ENCODE measurements at places on chromosomes 1 and 21.

DNA sequence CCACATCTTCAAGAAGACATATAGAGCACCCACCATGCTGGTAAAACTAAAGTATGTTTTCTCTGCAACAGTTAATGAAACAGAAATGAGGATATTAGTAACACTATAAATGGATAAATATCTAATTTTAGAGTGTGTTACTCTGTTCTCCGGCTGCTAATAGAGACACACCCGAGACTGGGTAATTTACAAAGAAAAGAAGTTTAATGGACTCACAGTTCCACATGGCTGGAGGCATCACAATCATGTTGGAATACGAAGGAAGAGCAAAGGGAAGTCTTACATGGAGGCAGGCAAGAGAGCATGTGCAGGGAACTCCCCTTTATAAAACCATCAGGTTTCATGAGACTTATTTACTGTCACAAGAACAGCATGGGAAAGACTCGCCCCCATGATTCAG lies 287.2 kb downstream of the SRGAP2C start:
- DNase-seq = no peak

DNA sequence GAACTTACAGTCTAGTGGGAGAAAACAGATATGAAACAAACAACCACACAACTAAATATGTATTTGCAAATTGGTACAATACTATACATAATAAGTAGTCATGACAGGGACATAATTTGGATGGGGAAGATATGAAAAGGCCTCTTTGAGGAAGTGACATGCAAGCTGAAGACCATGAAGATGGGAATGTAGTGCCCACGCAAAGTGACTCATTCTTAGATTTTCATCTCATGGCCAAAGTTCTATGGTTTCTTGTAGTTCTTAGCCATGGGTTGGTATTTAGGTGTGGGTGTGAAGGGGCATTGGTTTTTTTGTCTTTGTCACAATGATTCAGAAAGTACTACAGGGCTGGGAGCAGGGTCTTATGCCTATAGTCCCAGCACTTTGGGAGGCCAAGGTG lies 105.4 kb upstream of the FAM78B start:
- DNase-seq = no peak

DNA sequence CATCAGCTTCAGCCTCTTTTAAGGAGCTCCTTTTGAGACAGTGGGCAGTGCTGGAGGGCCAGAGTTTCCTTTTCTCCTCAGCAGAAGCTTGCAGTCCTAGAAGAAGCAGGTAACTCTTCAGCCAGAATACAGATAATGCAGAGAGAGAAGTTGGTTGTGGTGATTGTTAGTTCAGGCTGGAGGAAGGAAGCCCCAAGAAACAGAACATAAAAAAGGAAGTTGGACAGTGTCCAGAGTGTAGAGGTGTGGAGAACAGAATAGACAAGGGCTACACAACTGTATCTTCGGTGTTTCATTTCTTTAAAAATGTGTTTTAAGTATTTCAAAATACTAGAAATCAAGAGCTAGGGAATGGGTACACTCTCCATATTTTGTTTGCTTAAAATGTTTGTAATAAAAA lies 6.4 kb upstream of the TACSTD2 start:
- no peak for DNase-seq

GRCh38 chr1:63861052-63861691 lies 87.4 kb downstream of the ROR1 start:
- no peak for DNase-seq

GRCh38 chr1:223256034-223256433 lies 107.9 kb downstream of the SUSD4 start:
- no peak for DNase-seq

- DNase-seq = no peak
Observed at GRCh38 chr1:232322162-232322734, 307.7 kb downstream of the SIPA1L2 start.

DNA sequence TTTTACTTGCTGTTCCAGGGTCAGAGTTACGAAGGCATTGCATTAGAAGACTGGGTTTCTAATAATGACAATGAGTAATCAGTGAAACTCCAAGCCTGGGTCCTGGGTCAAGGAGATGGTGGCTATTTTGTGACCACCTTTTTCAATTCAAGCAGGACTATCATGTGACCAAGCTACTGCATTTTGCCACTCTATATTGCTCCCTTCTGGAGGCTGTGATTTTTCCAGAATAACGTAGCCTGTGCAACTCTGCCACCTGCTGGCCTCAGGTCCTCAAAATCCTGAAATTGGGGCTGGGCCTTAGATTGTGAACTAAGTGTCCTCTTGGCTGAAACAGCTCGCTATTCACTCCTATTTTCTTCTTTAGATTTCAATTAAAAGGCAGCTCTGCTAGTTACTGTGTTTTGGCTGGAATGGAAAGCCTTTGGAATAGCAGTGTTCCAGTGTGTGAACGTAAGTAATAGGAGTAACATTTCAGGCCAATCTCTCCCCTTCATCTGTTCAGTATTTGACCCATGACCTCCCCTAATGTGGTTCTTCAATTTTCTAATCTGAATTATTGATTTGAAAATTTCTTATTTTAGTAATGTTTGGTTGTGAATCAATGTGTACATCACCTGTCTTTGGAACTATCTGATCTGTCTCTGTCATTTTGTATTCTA lies 52.9 kb upstream of the CD46 start:
- no peak for DNase-seq

DNA sequence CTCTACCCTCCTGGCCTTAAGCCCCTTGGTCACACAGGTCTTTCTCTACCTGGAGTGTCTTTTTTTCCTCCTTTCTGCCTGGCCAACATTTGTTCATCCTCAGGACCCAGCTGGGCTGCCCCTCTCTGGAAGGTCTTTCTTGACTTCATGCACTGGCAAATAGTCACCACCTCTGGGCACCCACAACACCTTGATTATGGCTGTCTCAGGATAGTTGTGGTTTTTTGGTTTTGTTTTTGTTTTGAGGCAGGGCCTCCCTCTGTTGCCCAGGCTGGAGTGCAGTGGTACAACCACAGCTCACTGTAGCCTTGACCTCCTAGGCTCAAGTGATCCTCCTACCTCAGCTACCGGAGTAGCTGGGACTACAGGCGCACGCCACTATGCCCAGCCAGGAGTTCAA lies 10.8 kb downstream of the RPS6KA1 start:
- DNase-seq = no peak

DNA sequence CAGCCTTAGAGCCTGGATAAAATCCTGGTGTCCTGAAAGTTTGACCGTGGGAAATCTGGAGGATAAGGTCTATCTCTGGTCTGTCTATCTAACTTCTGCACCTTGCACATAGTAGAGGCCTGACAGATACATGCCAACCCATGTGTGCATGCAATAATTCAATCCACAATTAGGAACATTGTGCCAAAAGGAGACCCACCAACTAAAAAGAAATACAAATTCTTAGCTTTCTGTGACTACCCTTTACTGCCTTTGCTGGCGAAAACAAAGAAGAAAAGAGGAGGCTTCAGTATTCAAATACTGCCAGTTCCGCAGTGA lies 381 bp upstream of the KLHL20 start:
- DNase-seq = no peak

DNA sequence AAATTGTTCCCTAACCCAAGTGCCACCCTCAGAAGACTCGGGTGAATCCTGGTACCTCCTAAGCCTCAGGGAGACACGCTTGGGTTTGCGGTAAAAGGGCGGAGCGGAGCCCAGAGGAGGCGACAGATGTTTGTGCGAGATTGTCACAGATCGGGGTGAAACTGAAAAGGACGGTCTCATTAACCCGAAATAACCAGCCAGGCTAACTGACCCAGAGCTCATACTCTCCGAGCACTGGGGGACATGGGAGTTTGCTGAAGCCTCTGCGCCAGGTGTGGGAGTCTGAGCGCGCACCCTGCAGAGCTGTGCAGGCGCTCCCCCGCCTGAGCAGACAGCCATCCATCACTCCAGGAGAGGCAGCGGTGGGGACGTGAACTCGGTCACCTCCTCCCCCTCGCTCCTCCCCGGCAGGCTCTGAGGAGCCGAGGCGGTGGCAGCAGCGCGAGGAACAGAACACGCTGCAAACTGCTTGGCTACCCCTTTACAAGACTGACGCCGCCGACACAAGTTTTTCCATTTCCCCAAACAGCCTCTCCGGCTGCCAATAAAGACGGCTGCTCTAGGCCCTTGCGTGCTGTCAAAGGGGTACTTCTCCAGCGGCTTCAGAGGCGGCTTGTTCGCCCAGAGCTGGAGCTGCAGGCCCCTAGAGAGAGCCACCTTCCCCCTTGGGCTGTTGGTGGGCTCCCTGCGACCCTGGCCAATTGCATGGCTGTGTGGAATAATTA lies 43.5 kb downstream of the RRAGC start:
- DNase-seq = no peak
